Osteoblast (primary cell): ENCODE measurements at places on chromosomes 5 and 9. TPM values are rescaled to one million over a fixed set of nuclear protein-coding genes. Genes with fewer than 3 reads are reported as not detected.

BICD2 gene
- total RNA-seq = 31.8 and 33.3 TPM in 2 replicates

SPINK5 gene
- total RNA-seq = not detected in 2 replicates

PCDHGA4 gene
- total RNA-seq = 6.8 and 6.9 TPM in 2 replicates

DNA sequence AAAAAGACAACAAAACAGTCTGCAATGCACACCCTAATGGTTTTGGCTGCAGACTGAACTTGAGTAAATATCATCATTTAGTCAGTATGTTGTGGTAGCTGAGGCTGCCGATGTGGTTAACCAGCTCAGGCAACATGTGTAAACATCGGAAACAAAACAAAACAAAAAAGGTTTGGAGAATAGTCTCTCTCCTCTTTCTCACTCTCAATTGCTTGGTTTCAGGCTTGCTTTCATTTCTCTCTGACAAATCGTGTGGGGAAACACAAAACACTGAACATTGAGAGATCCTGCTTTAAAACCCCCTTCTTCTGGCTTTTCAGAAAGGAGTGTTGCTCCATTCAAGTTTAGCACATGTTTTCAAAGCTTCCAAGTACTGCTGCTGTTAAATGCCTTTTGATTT lies 453.3 kb downstream of the BNC2 start:
- DNase-seq = no peak

GRCh38 chr9:110615498-110615897 lies 36.0 kb upstream of the SVEP1 start:
- DNase-seq = peak; percentile 32

DNA sequence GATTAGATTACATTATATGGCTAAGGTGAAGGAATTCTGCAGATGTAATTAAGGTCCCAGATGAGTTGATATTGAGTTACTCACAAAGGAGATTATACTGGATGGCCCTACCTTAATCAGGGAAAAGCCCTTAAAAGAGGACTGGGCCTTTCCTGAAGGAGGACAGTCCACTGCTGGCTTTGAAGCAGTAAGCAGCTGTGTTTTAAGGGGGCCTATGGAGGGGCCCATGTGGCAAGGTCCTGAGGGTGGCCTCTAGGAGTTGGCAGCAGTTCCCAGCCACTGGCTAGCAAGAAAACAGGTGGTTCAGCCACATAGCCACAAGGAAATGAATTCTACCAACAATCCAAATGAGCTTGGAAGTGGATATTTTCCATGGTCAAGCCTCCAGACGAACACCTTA lies 36.4 kb upstream of the GDNF start:
- DNase-seq = no peak

GRCh38 chr5:59640411-59640810 lies 253.1 kb downstream of the PDE4D start:
- no peak for DNase-seq

DNA sequence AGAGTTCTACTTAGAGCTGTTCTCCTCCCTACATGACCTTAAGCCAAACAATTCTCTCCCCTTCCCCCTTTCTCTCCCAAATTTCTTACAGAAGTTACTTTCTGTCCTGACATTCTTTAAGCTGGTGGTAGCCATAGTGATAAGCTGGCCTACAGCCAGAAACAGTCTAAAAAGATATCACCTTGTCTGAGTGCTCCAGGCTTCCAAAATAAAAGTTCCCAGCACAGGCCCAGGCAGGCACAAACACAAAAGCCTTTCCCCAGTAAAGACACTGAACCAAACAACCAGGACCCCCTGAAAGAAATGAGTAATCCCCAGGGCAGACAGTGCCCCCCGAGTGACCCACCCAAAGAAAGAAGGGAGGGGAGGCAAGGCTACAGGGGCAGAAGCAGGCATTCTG lies 19.2 kb downstream of the SIL1 start:
- DNase-seq = no peak

DNA sequence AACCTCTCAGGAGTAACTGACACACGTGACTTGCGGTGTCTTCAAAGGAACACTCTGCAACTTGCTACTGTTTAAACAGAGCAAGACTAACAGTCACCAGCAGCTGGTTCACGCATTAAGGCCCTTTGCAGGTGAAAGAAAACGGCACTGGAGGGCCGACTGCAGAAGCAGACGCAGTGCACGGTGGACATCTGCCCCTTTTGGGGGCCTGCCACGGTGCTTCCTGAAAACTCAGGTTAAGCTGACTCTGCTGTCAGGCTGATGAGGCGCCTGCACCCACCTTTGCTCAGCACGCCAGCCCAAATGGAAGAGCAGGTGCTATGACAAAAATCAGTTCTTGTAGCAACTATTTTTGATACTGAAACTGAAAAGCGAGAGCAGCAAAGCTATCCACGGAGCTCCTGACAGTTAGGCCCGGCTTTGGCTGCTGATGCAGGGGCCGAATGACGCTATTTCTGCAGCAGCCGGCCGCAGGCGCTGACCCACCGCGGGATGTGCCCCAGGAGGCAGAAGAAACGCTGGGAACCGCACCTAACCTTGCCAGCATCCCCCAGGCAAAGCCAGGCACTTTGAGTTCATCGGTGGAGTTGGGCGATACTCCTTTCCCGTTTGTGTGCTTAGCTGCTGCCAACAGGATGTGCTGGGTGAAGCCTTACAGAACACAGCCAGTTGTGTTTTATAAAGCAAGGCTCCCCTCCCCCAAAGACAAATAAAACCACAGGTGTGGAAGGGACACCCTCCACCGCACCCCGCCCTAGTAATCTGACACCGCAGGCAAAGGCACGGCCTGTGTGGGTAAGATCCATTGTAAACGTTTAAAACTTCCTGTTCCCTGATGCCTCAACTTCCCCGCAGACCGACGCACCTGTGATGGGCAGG lies 21.1 kb upstream of the TERT start:
- DNase-seq = peak; percentile 81

- DNase-seq = peak; percentile 71
These were observed 578 bp upstream of the PSAT1 start for GRCh38 chr9:78296201-78296892.
